Activated CD4-positive, alpha-beta T cell treated with anti-CD3 and anti-CD28 coated beads, Interleukin-2, amount 50 U/mL, for 24 hours (primary cell): ENCODE measurements at places on chromosomes 11 and 22.

- DNase-seq, result no peak
Measured at GRCh38 chr11:122108192-122108799, 7.7 kb downstream of the BLID start.

GRCh38 chr22:30488121-30488520, 16.3 kb upstream of the SEC14L3 start:
- DNase-seq, result no peak

- no peak for DNase-seq
Measured at GRCh38 chr11:15586741-15587473, 472.2 kb downstream of the INSC start.

DNA sequence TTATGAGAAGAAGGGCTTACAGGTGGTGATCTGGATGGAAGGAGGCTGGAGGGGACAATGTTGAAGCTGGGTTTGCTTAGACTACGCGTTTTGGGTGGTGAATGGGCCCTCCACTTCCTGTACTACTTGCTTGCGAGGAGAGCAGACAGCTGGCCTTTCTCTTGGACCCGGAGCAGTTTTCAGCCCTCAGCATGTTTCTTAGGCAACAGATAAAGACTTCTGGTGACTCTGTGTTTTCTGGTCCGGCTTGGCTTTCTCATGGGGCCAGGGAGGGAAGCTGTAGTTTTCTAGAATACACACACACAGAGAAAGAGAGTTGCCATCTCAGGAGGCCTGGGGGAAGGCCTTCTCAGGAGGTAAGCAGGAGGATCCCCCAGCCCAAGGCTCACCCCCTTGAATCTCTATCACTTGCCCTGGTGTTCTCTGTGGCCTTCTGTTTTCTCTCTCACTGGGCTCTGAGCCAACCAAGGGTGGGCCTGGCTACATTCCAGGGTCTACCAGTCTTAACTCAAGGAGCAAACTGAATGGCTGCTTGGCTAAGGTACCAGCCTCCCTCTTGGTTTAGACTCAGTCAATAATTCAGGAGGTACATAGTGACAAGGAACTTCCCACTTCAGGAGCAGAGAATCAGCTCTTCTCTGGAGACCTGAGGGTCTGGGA, 2.4 kb downstream of the CCS start:
- no peak for DNase-seq

DNA sequence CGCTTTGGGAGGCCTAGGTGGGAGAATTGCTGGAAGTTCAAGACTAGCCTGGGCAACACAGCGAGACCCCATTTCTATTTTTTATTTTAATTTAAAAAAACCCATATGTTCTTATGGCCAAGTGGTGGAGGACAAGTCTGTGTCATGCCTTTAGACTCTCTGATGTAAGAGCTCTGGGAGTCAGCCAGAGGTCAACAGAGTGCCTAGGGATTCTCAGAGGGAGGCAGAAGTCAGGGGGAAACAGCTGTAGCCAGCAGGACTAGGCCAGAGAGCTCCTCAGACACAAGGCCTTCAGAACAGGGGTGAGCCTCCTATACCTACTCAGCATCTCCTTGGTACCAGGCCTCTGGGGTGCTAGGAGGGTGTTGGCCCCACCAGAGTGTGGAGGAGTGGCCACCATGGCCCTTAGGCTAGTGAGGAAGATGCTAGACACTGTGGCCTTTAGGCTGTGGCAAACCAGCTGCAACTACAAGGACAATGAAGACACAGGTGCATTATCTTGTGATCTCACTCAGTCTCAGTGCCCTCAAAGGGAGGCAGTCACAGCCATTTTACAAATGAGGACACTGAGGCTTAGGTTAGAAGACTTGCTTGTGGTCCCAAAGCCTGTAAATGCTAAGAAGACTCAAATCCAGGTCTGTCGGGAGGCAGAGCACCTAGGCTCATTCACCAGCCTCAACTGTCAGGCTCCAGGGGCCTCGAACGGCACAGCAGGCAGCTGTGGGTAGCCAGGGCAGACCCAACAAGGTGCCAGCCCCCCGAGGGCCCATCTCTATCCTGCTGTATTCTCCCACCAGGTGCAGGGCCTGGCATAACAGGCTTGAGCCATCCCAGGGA, 5.0 kb downstream of the ZP1 start:
- DNase-seq, result no peak

DNA sequence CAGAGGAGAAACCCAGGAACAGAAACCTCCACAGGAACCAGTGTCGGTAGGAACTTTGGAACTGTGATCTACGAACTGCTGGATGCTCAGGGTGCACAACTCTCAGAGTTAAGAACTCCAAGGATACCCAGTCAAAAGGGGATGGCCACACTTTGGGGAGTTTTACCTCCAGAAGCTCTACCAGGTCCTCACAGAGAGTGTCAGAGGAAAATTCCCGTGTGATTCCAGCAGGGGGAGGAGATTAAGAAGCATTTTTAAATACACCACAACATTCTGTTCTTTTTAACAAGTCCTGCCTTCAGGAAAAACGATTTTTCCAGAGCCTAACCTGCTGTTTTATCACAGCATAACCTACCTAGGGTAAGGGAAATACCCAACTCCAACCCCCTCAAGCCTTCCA, 104.0 kb downstream of the SOX6 start:
- DNase-seq, result no peak

DNA sequence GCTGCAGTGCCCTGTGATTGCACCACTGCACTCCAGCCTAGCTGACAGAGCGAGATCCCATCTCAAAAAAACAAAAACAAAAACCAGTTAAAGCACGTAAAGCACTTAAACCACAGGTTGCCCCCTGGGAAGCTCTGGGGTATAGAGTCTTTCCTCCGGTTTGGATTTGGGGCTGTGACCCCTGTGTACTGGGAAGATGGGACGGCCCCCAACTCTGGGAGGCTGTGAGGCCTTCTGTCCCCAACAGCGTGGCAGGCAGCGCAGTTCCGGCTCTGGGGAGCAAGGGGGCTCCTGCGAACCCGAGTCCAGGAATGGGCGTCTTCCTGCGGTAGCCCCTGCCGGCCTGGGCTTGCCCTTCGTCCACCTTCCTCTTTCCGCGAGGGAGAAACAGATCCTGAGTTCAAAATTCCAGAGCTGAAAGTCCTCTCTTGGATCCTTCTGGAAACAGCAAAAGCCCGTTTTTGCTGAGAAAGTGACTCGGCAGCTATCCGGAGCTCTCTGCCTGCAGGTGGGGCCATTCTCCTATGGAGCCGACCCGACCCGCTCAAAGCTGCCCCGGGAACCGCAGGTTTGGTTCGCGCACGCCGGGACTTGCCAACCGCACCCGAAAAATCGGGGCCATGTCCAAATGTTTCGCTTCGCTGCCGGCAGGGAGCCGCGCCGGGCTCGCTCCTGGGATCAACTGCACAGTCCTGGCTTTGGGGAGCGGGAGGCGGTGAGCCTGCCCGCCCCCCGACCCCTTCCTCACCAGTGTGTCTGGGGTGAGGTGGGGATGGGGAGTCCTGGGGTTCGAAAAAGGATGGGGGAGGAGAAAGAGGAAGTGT, 36.3 kb upstream of the POLA2 start:
- DNase-seq, result no peak

GRCh38 chr11:121460941-121461514, 8.3 kb upstream of the SORL1-AS1 start:
- no peak for DNase-seq

DNA sequence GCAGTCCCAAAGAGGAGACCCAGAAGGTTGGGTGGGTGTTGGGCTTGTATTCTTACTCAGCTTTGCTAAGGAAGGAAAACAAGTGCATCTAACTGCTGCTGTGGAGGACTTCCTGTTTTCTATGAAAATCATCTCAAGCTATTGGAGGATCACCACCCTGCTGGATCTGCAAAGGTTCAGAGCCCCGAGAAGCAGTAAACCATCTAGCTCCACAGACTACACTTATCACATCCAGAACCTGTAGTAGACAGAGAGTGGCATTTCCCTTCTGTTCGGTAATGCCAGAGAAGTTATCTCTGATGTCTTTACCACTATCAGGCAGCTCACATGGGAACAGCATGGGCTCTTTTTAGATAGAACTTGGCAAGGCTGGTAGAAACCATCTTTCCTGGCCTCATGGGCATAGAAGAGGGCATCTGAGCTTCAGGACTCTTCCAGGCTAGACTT, 21.7 kb downstream of the KCNJ1 start:
- no peak for DNase-seq

- DNase-seq, result no peak
Measured at GRCh38 chr11:10503777-10504480, 37.1 kb downstream of the RNF141 start.

DNA sequence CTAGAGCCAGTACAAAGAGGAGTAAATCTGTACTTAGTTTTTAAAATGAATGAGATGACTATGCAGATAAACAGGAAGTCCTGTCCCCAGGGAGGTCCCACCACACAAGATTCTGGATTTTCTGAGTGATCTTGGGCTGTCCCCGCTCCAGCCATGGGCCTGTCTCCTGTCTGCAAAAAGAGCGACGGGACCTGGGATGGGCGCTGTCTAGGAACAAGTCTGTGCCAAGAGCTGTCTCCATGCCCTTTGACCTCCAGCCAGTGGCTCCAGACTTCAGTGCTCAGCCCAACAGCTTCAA, 6.0 kb downstream of the CSNK1E start:
- no peak for DNase-seq

DNA sequence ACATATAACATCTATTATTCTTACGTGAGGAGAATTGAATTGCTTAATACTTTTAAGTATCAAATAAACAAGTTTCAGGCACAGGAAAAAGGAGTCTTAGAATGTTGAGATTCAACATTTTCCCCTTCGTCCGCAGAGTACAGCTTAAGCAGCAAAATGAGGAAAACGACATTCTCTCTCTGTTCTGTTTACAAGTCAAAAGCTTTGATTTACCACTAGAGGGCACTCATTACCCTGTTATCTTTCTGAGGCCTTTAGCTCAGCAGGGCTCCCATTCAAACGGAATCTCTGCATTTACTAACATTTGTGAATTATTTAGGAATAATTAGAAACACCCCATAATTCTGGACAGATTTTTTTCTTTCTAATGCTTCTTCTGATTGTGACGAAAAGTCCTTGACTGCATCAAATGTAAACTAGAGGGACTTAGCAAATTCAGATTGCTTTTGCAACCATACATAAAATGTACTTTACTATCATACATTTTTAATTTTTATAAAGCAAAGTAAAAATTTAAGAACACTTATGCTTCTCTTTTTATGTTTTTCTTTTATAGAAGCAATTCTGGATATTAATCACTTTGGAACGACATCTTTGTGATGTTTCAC, 75.0 kb downstream of the JRKL start:
- no peak for DNase-seq

GRCh38 chr22:21457023-21457787, 10.0 kb upstream of the TMEM191C start:
- DNase-seq, result no peak

DNA sequence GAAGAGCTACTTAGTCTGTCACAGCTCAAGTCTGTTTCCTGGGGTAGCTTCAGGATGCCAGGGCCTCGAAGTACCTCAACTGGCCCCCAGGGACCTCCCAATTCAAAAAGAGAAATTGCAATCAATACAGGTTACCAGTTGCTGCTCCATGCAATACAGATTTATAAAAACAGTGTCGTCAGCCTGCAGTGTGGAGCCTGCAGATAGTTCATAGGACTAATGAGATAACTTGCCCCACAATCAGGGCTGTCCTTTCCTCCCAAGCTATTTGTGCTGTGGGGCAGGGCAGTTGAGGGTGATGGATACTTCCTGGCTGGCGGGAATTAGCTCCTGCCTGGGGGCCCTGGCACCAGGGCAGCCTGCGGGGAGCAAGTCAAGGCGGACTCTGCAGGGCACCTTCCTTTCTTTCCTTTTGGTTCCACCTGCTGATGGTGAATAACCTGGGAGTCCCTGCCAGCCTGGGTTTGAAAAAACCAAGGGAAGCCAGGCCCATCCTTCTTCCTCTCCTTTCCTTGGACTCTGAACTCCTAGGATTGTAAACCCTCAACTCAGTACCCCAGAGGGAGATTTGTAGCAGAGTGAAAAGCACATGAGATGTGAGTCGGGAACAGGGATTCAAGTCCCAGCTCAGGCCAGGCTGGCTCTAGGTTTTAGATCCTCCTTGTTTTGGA, 216.6 kb downstream of the CEP164 start:
- DNase-seq, result no peak

DNA sequence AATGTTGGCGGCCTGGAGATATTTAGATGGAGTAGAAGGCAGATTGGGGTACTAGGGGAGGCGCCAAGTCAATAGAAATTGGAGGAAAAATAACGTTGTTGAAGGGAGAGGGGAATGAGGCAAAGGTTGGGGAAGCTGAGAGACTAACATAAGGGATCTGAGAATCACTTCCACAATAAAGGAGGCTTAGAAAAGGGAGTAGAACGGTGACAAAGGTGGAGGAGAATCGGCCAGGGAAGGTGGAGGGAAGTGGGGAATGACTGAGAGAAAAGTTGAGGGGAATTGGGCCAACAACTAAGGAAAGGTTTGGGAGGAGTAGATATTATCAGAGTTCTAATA, 510 bp downstream of the PPME1 start:
- no peak for DNase-seq

DNA sequence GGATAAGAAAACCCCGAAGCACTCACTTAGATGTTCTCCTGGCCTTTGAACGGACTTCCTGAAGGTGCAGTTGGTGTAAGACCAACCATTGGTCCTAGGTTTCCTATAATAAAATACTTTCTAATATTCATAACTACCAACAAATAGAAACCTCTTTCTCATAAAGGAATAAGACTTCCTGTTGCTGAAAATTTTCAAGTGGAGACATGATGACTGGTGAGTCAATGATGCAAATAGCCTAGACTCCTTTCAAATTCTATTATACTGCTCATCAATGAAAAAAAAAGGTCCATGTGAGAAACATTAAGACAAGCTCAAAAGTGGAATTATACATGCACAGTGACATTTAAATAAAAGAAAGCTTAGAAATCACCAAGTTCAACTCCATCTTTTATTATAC, 862.8 kb downstream of the FAM181B start:
- no peak for DNase-seq

DNA sequence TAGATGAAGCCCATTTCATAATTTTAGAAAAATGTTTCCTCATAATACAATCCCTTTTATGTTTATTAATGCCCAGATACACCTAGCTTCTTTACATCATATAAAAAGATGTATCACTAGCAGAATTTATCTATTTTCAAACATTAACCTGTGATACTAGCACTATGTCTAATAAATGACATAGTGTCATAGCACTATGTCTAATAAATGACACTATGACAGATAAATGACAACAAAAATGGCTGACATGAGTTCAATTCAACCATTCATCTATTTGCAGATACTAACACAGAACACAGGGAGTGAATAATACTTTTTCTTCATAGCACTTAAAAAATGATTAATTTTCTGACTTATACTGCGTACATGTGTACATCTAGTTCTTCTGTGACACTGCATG, 19.4 kb upstream of the KDM4E start:
- no peak for DNase-seq

GRCh38 chr11:103622296-103622695, 414.1 kb upstream of the DDI1 start:
- no peak for DNase-seq

- DNase-seq, result no peak
Measured at GRCh38 chr11:90884181-90884580, 661.3 kb upstream of the CHORDC1 start.

- DNase-seq, result no peak
Measured at GRCh38 chr11:71459767-71460320, 6.8 kb downstream of the NADSYN1 start.

- DNase-seq, result no peak
Measured at GRCh38 chr11:30433831-30434230, 110.9 kb downstream of the ARL14EP start.
